Left renal pelvis (tissue), 4 donors: ENCODE measurements at places on chromosomes 2 and 18. TPM values are rescaled to one million over a fixed set of nuclear protein-coding genes. Genes with fewer than 3 reads are reported as not detected.

C2orf69 gene
- 14.9 TPM for polyA plus RNA-seq

REG3A gene
- not detected for polyA plus RNA-seq

HOXD9 gene
- 66.4 TPM for polyA plus RNA-seq

CELF4 gene
- 3.1 TPM for polyA plus RNA-seq

CRYGD gene
- polyA plus RNA-seq: not detected

DNA sequence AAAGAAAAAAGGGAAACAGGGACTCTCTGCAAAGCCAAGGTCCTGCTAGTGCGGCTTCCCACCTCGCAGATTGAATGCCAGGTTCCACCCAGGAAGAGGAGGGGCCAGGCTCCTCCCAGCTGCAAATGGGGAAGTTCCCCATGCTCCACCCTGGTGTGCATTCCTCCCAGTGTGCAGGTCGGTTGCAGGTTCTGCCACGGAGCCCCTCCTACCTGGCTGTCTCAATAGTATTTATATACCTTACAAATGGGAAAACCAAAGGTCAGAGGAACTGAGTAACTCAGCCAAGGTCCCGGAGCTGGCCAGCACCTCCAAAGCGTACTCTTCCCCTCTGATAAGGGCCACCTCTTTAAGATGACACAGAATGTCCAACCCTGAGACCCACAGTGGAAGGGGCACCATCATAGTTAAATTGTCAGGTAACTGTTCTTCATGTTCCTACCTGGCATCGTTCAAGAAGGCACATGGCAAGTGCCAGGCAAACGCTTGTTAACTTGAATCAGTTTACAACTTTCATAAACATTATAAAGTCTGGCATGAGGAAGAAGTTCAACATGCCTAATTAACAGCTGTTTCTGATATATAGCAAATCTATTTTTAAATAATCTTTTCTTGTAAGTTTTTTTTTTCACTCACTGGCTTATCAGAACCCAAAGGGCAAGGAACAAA, 35.5 kb downstream of the POU3F3 start:
- no peak for DNase-seq

- no peak for DNase-seq
These were observed 136.5 kb upstream of the HAAO start for GRCh38 chr2:42928692-42929545.

DNA sequence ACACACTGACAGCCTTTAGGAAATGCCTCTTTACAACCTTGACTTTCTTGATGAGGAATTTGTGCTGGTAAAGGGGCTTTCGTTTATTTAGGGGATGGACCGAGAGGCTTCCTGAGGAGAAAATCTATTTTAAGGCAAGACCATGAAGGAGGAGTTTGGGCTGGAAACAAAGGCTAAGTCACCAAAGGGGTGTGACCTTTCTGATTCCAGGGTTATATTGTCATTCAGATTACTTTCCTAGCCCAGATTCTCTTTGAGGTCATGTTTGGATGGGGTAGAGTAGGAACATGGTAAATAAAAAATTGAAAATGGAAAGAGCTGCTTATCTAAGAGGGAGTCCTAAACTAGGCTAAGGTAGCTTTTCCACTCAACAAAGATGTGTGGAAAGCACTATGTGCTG, 77.1 kb upstream of the UGP2 start:
- no peak for DNase-seq

- no peak for DNase-seq
These were observed 4.8 kb upstream of the CAPN14 start for GRCh38 chr2:31222071-31222470.
